MV-4-11 (cell line): ENCODE measurements at places on chromosomes 3 and 15.

DNA sequence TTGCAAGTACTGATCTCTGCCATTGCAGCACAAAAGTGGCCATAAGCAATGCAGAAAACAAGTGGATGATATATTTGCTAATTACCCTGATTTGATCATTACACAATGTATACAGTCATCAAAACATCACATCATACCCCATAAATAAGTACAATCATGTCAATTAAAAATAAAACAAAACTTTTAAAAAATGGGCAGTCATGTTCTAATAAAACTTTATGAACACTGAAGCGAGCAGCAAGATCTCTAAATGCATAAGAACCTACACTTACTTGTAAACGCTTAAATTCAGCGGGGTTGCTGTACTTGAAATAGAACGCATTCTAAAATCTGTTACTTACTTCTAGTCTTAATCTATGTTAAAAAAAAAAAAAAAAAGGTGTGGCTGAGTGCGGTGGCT is 73.4 kb downstream of the AQR start:
- no peak for DNase-seq

DNA sequence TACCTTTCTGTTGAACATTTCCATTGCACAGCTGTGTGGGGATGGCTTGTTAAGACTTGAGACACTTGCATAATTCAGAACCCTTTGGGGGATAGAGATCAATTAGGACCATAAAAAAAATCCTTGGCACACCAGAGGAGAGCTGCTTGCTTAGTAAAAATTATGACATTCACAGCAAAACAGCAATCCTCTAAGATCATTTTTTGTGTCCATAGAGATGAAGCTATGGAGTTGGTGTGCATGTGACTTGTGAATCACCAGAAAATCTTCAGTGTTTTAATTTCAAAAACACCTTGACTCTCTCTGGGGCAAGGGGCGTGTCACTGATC is 7.7 kb downstream of the COL8A1 start:
- DNase-seq = no peak

- DNase-seq = no peak
Measured at GRCh38 chr15:34014556-34014955, 24.4 kb downstream of the AVEN start.

GRCh38 chr15:68518046-68518445 is 60.7 kb upstream of the CORO2B start:
- DNase-seq = no peak

DNA sequence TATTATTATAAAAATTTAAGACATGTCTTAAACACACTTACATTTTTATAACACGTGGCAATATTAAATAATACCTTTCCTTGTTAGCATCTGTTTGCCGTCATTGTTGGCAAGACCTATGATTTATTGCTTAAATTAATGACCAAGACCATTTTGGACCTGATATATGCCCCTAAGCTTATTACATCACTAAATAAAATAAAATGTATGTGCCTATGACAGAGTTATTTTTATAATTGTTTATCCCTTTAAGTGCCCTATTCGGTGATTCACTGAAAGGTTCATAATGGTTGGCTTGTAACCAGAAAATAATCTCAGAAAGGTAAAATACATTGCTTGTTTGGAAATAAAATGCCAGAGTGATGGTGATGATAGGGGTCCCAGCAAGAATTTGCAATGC is 17.5 kb downstream of the CDIN1 start:
- DNase-seq = no peak

- no peak for DNase-seq
Measured at GRCh38 chr3:74897006-74897405, 282.5 kb upstream of the CNTN3 start.
